ENCODE measurements at places on chromosomes 6 and 20.

- no peak for DNase-seq
These were observed 30.4 kb downstream of the BFSP1 start for GRCh38 chr20:17500826-17501225.

- DNase-seq, result no peak
These were observed 824 bp downstream of the MPC1 start for GRCh38 chr6:166381733-166382499.

DNA sequence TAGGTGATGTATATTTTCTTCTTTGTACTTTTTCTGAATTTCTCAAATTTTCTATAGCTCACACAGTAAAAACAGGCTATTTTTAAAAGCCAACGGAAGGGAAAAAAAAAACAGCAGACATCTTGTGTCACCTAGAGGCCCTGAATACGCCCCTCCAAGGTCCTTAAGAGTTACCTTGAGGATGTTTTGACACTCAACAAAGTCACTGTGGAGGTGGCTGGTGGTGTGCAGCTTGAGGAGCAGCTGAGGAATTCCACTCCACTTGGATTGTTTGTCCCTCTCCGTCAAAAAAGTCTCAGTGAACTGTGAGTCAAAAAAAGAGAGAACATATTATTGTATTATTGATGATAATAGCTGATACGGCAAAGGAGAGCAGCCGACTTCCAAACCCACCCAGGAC lies 14.7 kb downstream of the TRPC4AP start:
- DNase-seq, result no peak

GRCh38 chr6:169487579-169488436 lies 214.0 kb downstream of the WDR27 start:
- DNase-seq, result no peak

GRCh38 chr6:27544612-27545260 lies 71.8 kb upstream of the ZNF184 start:
- DNase-seq, result no peak

DNA sequence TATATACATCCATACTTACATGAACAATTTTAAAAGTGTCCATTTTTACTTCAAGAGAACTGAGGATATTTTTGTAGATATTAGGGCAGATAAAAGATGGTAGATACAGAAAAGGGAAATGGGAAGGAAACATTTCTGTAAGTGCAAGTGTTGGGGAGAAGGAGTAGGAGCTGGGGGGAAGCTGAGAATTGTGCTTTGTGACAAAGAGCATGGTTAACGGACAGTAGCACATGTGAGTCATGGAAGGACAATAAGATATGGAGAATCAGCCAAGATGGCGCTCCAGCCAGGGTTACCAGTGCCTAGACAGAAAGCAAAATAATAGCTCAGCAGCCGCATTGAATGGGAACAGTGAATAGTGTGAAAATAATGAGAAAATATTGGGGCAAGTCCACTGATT lies 12.7 kb upstream of the HLA-DRB1 start:
- no peak for DNase-seq

DNA sequence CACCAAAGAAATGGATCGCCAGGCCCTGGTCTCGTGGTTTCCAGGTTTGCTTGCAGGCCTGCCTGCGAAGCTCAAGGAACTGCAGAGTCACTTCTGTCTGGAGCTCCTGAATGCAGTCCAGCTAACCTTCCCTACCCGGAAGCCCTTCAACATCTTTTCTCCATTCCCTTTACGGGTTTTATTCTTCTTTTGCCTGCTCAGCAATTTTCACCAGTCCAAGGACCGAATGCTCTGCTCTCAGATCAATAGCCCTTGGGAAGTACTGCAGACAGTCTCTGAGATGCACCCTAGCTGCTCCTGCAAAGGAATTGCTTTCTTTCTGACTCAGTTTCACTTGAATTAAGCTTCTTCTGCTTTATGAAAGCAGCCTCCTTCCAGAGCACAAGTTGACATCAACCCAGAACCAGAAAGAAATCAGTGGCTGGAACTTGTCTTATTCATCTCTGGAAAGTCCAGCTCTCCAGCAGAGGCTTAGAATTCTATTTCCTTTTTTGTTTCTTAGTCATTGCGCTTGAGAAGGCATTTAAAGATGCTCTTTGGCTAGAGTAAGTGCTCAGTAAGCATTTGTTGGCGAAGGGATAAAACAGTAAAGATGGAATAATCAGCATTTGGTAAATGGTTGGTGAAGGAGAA lies 18.7 kb upstream of the YWHAB start:
- DNase-seq, result no peak

DNA sequence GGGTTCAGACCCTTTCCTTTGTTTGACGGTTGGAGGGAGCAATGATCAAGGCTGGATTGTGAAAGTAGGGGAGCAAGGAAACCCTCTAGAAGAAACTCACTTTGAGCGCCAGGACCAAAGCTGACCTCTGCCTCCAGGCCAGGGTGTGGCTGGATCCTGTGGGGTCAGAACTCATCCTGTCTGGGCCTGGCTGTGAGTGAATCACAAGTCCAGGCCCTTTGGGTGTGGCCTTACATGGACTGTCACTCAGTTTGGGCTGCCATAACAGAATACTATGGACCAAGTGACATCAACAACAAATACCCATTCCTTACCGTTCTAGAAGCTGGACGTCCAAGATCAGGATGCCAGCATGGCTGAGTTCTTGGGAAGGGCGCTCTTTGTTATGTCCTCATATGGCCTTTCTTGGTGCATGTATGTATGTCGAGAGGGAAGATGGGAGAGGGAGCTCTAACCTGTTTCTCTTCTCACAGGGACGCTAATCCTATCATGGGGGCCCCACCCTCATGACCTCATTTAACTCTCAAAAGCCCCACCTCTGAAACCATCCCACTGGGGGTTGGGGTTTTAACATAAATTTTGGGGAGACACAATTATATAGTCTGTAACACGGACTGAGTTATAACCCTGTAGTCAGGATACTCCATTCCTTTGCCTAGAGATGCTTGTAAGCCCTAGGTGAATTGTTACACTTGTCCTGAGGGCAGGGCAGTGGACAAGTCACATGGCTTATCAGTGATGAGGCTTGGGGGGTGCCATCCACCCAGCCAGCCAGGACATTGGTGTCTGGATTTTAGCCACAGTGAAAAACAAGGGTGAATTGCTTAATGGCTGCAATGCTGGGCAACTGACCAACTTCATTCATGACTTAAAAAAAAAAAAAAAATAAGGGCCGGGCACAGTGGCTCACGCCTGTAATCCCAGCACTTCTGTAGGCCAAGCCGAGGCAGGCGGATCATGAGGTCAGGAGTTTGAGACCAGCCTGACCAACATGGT lies 80.0 kb downstream of the TRMT11 start:
- no peak for DNase-seq

- DNase-seq, result no peak
These were observed 99.5 kb downstream of the FOXC1 start for GRCh38 chr6:1709234-1709641.

DNA sequence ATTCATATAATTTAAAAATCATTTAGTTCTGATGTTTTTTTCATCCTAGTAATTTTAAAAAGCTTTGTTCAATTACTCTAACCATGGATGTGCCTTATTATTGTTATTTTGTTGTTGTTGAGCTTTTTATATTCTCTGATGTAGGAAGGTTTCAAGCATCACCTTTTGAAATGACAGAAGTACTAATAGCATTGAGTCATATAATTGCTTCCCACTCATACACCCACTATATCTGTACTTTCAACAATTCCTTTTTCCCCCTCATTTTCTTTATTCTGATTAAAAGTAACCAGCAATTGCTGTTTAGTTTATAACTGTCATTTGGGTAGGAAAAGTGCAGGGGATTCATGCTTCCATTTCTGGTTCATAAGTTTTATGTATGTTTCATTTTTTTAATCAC lies 38.6 kb downstream of the DNAH8 start:
- no peak for DNase-seq

DNA sequence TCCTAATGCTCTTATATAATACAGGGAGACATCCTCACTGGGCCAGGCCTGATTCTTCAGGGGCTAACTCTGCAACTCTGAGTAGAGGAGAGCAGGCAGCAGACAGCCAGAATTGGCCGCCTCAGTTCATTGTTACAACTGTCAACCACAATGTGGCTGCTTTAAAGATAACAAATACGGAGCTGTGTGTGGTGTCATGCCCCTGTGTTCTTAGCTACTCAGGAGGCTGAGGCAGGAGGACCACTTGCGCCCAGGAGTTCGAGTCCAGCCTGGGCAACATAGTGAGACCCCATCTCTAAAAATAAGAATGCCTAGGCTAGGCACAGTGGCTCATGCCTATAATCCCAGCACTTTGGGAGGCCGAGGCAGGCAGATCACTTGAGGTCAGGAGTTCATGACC lies 34.3 kb downstream of the CEP250 start:
- DNase-seq, result no peak

DNA sequence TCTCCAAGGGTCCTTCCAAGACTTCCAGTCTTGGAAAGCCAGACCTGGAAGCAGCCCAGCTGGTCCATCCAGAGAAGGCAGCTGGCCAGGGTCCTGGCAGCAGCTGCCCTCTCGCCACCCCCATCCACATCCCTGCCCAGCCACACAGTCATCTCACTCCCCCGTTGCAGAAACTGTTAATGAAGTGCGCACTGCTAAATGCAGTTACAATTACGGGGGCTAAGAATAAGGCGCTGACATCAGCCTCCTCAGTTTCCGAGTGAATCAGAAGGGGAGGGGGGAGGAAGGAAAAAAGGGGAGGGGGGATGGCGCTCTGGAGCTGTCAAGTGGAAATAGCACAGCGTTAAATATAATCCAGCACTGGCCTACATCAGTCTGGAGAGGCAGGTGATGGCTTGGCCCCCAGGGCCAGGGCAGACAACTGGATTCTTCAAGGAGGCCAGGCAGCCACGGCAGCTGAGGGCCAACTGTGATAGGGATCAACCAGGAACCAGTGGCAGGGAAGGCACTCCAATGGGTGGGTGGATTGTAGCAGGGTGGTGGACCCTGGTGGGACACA lies 6.9 kb downstream of the RIMS4 start:
- DNase-seq, result no peak

DNA sequence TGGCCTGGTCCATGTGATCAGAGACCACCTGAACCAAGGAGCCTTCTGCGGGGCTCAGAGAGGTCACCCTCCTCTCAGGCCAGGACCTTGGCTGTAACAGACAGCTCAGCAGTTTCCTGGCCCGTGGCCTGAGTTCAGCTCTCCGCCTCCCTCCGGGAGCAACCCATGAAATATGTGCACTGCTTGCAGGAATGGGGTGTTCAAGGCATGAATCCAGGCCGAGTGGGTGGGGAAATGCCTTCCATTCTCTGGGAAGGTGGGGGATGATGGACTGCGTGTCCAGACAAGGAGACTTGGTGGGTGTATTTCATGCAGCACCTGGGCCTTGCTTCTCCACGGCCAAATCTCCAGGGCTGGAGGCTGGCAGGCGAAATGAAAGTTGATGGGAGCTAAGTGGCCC lies 46.0 kb downstream of the SIRPA start:
- no peak for DNase-seq

DNA sequence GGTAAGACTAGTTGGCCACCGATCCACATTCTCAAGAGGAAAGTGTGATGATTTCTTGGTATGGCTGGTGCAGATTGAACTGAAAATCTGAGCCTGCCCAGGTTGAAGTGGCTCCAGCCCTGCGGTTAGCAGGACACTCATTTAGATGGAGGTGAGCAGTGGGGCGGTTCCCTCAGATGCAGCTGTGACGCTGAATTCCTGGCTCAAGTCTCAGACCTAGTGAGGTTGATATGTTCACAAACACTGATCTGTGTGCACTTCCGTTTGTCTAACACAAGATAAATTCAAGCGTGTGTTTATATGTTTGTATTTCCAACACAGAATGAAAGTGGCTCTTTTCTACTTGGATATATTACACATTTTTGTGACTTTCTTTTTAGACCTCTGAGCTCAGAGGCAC lies 83.4 kb upstream of the FRMD1 start:
- DNase-seq, result no peak

GRCh38 chr6:161618831-161619454 lies 345.1 kb upstream of the AGPAT4 start:
- DNase-seq, result no peak

DNA sequence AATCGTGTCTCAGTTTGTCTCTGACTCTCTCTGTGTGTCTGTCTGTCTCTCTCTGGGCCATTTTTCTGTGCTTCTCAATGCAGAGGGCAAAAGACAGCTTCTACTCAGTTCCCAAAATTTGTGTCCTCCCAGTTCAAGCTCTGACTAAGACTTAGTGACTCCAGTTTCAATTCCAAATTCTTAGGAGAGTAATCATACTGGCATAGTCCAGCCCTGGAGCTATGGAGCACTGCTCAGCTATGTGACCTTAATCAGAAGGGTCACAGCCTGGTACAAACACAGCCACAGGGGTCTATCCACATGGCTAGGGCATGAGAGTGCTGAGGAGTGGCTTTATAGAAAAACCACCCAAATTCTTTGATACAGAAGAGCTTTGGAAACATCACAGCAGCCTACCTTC lies 91.9 kb downstream of the FOXF2 start:
- no peak for DNase-seq

DNA sequence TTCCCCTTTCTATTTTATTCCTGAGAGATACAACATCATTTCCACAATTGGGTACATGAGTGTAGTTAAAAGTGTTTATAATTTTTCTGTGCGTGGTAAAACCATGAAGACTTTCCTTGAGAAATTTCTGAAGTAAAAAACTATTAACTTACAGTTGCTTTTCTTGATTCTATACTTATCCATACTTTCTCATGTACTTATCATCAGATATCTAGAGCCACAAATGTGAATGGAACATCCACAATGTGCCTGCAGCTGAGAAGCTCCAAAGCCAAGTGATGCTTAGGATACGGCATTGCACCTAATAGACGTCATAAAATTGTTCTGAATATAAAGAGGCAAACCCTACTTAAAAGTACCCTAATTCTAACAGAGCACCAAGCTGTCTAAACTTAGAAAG lies 2.9 kb downstream of the FILIP1 start:
- no peak for DNase-seq

DNA sequence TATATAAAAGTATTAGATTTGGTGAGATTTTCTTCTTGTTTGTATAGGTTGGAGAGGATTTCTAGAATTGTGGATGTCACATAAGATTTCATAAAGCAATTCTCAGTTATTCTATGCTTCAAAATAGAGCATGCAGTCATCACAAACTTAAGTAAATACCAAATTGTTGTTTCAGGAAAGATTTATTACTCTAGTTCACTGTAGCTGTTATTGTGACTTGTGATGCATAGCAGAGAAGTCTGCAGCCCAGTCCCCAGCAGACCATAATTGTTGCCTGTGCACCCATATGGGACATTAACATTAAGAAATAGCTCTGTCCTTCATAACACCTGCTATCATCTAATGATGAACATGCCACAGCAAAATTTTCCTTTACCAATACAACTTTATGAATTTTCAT lies 228.0 kb upstream of the FAM83B start:
- no peak for DNase-seq

DNA sequence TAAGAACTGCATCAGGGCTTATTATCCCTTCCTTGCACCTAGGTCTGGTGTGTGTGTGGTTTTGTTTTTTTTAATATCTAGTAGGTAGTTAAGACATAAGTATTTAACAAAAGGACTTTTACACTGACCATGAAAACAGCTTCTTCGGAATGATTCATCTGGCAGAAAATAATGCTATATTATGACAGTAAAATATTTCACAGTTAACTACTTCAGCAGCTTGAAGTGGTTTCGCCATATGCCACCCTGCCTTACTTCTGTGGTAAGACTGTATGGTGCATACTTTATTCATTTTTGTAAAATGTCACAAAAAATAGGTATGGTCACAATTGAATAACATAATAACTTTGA lies 858 bp upstream of the PTPRK start:
- no peak for DNase-seq

GRCh38 chr20:62252342-62252966 lies 14.1 kb downstream of the OSBPL2 start:
- no peak for DNase-seq

GRCh38 chr6:100209323-100210136 lies 215.5 kb upstream of the MCHR2 start:
- DNase-seq, result no peak

- DNase-seq, result no peak
These were observed at the start of gene ENPP3 for GRCh38 chr6:131636880-131637792. Gene ENPP3, plus strand, starts transcription at chr6:131637302. Its CDS starts 83 bp downstream, at chr6:131637385.

GRCh38 chr6:108247965-108248536 lies 12.8 kb downstream of the SNX3 start:
- no peak for DNase-seq

Data from activated CD8-positive, alpha-beta memory T cell treated with anti-CD3 and anti-CD28 coated beads for 1 hour (primary cell).